ENCODE measurements at places on chromosomes 16 and 17. TPM values are rescaled to one million over a fixed set of nuclear protein-coding genes. Genes with fewer than 3 reads are reported as not detected.

The GPR179 gene
- total RNA-seq, result 0.14 TPM

The RBL2 gene
- 46.0 TPM for total RNA-seq

The TP53TG3F gene
- not detected for total RNA-seq

The TBC1D26 gene
- under 0.01 TPM for total RNA-seq

The AOC2 gene
- 0.68 TPM for total RNA-seq

The TSPAN10 gene
- 3.2 TPM for total RNA-seq

The SMIM36 gene
- not detected for total RNA-seq

The SLC4A1 gene
- total RNA-seq, result not detected

The GLP2R gene
- total RNA-seq, result not detected

The CCDC78 gene
- total RNA-seq, result 1.0 TPM

The SLC38A8 gene
- 0.34 TPM for total RNA-seq

The SETD1A gene
- total RNA-seq, result 6.9 TPM

The ASPA gene
- not detected for total RNA-seq

The MYO15B gene
- 3.6 TPM for total RNA-seq

The HCRT gene
- total RNA-seq, result not detected

The WDR59 gene
- 12.6 TPM for total RNA-seq

The MAP2K6 gene
- total RNA-seq, result 1.4 TPM

The NR1D1 gene
- total RNA-seq, result 5.7 TPM

The CACNG1 gene
- not detected for total RNA-seq

The ABCA9 gene
- 0.71 TPM for total RNA-seq

The DPEP2NB gene
- not detected for total RNA-seq

The CD68 gene
- 8.3 TPM for total RNA-seq

The CCL3 gene
- total RNA-seq, result not detected

The CCP110 gene
- total RNA-seq, result 9.9 TPM

The ABCA10 gene
- 1.3 TPM for total RNA-seq

The TMEM220 gene
- total RNA-seq, result under 0.01 TPM

The NOD2 gene
- total RNA-seq, result 17.4 TPM

The SMARCE1 gene
- total RNA-seq, result 89.9 TPM

The MYH8 gene
- total RNA-seq, result not detected

The MEFV gene
- total RNA-seq, result under 0.01 TPM

The CHD9NB gene
- total RNA-seq, result 1.1 TPM

The HOXB5 gene
- total RNA-seq, result under 0.01 TPM

All from nasal cavity respiratory epithelium epithelial cell of viscerocranial mucosa (primary cell).